Activated effector memory CD4-positive, alpha-beta T cell treated with anti-CD3 and anti-CD28 coated beads, Interleukin-2, amount 50 U/mL, for 16 hours (primary cell): ENCODE measurements at places on chromosomes 1 and 21.
A peak's percentile ranks its signal among the peaks of the same experiment; 100 is the strongest.

DNA sequence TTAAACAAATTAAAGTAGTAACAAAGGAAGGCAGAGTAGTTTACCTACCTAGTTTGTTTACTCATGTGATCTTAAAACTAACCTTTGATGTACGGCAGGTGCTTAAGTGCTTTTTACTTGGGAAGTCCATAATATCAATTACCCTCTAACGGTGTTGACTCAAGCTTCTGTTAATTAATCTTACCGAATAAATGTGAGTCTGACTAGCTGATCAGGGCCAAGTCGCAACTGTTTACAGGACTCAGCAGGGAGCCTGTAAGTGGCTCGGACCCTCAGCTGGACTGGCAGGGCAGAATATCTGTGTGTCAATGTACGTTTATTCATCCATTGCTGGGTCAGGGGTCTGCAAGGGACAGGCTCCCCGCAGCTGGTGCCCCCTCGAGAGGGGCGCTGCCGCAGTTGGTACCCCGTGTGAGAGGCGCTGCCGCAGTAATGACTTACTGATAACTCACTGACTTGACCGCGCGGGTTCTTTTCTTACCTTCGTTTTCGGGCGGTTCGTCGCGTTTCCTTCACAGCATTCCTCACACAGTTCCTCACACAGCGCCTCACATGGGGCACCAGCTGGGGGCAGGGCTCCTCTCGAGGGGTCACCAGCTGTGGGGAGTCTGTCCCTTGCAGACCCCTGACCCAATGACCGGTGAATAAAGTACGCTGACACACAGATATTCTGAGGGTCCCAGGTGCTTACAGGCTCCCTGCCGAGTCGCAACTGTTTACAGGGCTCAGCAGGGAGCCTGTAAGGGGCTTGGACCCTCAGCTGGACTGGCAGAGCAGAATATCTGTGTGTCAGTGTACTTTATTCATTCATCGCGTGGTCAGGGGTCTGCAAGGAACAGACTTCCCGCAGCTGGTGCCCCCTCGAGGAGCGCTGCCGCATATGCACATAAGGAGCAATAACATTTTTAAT is 3.0 kb downstream of the FMO1 start:
- DNase-seq = peak; percentile 66

GRCh38 chr1:217620814-217621213 is 10.1 kb downstream of the GPATCH2 start:
- no peak for DNase-seq

DNA sequence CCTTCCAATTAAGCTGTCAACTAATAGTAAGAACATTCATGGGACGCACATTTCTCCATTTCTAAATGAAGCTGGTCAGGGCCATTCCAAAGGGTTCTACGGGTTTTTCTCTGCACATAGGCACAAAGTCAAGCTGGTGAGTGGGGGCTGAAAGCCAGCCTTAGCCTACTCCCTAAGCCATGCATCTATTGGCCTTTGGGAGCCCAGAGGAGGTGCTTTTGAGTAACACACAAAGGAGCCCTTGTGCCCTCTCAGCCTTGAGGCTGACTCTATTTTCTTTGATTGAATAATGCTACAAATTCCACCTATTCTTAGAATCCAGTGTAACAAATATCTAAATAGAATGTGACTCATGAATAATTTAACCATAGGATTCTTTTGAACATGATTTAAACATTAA is 73.6 kb downstream of the RGS13 start:
- DNase-seq = no peak

GRCh38 chr1:206725109-206725963 is 40.6 kb downstream of the MAPKAPK2 start:
- peak; percentile 82 for DNase-seq

DNA sequence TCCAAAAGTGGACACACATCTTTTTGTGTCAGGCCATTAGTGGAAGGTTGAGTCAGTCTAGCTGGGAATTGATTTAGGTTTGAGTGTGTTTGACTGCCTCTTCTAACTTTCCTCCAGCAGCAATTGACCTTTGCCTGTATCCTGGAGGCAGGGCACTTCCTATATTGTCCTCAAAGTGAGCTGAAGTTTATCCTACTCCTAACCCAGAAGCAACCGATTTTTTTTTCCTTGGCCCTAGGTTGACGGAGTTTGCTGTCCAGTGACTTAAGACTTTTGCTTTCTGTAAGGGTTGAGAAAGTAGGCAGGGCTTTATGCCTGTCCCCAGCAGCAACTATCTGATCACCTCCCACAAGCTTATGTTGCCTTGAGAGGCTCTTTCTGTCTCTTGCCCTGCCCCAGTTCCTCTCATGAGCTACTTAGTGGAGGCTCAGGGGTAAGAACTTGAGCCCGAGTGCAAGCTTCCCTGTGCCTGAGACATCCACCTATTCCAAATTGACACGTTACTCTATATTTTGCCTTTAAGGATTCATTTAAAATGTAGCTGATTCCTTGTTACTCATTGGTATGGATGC is 30.9 kb downstream of the SLC35F3 start:
- DNase-seq = no peak

- DNase-seq = no peak
Observed at GRCh38 chr1:44483089-44483874, 78.2 kb downstream of the RNF220 start.

DNA sequence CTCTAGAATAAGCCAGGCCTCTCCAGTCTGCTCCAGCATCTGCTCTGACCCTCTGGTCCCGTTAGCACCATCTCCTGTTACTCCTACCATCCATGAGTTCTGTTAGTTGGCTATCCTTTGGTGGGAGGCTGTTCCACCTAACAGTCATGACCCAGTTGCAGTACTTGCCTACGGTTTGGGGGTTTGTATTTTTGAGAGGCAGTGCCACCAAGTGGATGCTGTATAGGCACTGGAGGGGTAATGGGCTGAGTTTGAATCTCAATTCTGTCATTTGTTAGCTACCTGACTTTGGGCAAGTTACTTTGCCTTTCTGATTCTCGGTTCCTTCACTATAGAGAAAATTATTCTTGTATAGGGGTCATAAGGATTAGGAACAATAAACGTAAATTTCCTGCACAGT is 12.1 kb upstream of the C8B start:
- DNase-seq = no peak

DNA sequence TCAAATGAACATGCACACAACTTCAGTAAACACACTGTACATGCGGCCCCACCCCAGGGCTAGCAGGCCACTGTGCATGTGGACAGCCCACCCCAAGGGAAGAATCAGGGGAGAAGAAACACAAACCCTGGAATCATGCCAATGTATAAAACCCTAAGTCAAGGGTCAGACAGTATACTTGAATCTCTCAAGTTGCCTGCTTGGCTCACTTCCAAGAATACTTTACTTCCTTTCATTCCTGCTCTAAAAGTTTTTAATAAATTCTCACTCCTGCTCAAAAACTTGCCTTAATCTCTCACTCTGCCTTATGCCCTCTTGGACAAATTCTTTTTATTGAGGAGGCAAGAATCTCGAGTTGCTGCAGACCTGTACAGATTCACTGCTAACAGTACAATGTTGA is 231.2 kb upstream of the CACYBP start:
- no peak for DNase-seq

- DNase-seq = no peak
Observed at GRCh38 chr21:26840912-26841311, 4.3 kb downstream of the ADAMTS1 start.

GRCh38 chr1:159929155-159930051 is 4.1 kb upstream of the TAGLN2 start:
- DNase-seq = no peak

DNA sequence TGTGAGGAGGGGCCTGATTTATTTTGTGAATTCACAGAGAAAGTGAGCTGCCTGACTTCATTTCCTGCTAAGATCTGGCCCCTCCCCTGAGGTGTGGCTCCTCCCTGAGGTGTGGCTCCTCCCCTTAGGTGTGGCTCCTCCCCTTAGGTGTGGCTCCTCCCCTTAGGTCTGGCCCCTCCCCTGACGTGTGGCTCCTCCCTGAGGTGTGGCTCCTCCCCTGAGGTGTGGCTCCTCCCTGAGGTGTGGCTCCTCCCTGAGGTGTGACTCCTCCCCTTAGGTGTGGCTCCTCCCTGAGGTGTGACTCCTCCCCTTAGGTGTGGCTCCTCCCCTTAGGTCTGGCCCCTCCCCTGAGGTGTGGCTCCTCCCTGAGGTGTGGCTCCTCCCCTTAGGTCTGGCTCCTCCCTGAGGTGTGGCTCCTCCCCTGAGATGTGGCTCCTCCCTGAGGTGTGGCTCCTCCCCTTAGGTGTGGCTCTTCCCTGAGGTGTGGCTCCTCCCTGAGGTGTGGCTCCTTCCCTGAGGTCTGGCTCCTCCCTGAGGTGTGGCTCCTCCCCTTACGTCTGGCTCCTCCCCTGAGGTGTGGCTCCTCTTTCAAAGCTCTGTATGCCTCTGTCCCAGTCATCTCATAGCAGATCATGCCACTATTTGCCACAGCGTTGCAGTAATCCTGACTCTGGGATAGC is 26.9 kb upstream of the LRRC3 start:
- peak; percentile 80 for DNase-seq

DNA sequence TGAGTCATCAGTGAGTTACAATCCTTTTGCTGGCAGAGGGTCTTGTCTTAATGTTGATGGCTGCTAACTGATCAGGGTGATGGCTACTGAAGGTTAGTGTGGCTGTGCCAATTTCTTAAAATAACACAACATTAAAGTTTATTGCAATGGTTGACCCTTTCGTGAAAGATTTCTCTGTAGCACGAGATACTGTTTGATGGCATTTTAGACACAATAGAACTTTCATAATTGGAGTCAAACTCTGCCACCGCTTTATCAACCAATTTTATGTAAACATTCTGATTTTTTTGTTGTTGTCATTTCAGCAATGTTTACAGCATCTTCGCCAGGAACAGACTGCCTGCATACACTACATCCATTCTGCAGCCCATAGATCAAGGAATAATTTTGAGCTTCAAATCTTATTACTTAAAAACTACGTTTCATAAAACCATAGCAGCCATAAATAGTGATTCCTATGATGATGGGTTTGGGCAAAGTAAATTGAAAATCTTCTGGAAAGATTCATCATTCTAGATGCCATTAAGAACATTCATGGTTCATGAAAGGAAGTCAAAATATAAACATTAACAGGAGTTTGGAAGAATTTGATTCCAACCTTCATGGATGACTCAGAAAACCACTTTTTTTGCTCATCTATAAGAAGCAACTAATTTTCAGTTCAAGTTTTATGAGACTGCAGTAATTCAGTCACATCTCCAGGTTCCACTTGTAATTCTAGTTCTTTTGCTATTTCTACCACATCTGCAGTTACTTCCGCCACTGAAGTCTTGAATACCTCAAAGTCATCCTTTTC is 85.9 kb downstream of the TYW3 start:
- DNase-seq = no peak

DNA sequence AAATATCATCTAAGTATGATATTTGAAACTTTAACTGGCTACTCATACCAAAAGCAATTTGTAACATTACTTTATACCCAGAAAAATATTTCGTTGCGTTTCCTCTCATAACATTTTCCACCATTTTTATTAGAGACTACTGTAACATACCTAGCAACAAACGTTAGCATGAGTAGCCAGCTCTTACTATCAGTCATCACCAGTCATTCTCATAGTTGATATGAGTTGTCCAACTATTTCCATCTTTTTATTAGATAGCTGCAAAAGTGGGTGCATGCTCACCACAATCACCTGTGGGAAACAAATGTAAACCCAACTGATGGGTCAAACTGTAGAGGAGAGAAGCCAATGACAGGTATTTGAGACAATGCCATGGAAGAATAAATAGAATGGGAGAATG is 114.6 kb downstream of the AKT3 start:
- DNase-seq = no peak
